ENCODE measurements at places on chromosomes 12 and 14. TPM values are rescaled to one million over a fixed set of nuclear protein-coding genes. Genes with fewer than 3 reads are reported as not detected.

The GSKIP gene
- total RNA-seq, result 26.6 TPM

The CFAP54 gene
- 26.2 TPM for total RNA-seq

The GIT2 gene
- 54.7 TPM for total RNA-seq

GRCh38 chr12:51947246-51947996 lies 4.1 kb upstream of the ACVR1B start:
- no peak for DNase-seq

The PTGER2 gene
- total RNA-seq, result not detected

The SOX5 gene
- 0.42 TPM for total RNA-seq

- no peak for DNase-seq
Measured at GRCh38 chr14:74924061-74924460, 1.0 kb upstream of the RPS6KL1 start.

- no peak for DNase-seq
Measured at GRCh38 chr14:76811561-76811960, 1.1 kb downstream of the ANGEL1 start.

DNA sequence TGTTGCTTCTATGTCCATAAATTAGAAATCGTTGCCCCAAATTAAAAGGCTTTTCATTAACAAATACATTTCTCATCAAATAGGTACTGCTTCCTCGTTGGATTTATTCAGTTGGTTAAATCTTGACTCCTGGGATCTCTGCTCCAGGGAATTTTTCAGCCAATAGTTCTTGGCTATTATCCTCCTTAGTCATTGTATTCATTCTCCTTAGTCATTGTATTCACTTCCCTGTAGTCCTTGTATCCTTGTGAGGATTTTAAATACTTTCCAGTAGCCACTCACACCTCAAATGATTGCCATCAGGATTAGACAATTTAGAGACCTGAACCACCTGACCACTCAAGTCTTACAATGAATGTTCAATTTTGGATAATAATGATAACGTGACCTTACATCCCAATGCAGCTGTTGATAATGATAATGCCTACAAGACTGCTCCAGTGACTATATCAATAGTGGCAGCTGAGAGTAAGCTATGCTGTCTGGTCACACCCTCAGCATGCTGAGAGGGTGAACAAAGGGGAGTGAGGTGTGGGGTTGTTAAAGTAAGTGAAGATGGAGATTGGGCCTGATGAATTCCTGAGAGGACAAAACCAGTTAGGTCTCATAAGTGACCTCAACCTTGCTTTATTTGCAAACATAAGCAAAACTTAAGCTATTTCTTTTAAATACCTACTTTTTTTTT lies 193.7 kb upstream of the RTL1 start:
- DNase-seq, result no peak

DNA sequence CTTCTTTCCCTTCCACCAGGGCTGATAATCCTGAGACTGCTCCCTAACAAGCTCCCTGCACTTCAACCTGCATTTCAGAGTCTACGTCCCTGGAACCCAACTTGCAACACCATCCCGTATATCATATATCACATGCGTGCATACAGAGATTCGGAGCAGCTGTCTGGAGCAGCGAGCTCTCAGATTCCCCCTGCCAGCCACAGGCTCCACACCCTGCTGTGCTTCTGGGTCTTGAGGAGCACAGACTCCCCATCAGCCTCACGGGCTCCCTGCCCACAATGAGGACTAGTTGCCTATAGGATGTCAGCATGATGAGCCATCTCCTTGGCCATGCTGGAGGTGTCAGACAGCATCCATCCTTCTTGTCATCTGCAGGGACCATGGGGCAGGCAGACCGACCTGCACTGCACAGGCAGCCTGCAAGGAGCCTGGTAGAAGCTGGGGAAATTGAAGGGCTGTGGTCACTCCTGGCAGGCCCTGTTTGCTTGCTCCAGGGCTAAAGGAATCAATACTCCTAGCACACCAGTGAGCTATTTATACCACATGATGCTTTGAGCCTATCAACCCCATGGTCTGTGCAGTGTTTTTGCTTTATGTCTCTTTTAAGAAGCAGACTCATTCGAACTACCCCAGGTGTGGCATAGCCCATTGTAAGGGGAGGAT lies 19.6 kb upstream of the HDAC7 start:
- DNase-seq, result no peak

GRCh38 chr14:89519040-89519439 lies 102.0 kb upstream of the FOXN3 start:
- DNase-seq, result no peak

- DNase-seq, result peak; percentile 63
Measured at GRCh38 chr12:107317751-107318555, 224.6 kb upstream of the CRY1 start.

The P2RX7 gene
- total RNA-seq, result 7.6 TPM

- peak; percentile 13 for DNase-seq
Measured at GRCh38 chr12:98808243-98808875, 163.3 kb downstream of the APAF1 start.

GRCh38 chr12:96120359-96121100 lies 73.6 kb upstream of the ELK3 start:
- no peak for DNase-seq

DNA sequence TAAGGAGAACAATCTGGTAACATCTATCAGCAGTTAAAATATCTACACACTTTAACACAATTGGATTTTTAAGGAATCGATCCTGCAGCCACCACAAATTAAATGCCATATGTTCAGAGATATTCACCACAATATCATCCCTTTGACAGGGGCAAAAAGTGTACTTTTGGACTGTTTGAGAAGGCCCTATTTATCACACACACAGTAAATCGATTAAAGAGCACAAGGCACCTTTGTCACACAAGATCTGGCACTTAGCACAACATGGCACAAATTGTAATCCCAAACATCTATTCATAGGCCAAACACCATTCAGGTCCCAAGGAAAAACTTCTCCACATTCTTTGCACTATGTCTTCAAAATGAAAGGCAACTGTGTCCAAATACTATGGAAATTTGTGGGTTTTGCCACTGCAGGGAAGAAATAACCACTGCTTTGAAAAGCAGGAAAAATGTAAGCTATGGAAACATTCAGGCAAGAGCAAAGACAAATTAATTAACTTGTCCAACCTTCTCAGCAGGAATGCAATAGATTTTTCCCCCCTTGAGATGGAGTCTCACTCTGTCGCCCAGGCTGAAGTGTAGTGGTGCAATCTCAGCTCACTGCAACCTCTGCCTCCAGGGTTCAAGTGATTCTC lies 282.5 kb upstream of the TMPO start:
- DNase-seq, result no peak

- DNase-seq, result no peak
Measured at GRCh38 chr12:132773077-132773955, 11.7 kb upstream of the ANKLE2 start.

DNA sequence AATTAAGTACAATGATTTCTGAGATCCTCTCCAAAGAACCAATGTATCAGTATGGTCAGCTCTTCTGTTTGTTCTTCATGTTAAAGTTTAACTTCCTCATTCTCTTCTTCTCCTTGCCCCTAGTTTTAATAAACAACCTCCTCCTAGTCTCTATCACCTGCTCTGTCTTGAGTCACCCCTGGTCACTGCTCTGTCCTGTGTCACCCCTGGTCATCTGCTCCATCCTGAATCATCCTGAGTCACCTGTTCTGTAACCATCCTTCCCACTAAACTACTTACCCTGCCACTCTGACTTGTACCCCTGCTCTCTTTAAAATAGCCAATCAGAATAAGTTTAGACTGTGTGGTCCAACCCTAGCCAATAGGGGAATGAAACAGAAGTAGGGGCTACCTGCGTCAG lies 100.5 kb downstream of the ALG10B start:
- no peak for DNase-seq

GRCh38 chr12:118060301-118061010 lies 523 bp downstream of the WSB2 start:
- DNase-seq, result no peak

GRCh38 chr12:1583421-1584078 lies 10.8 kb downstream of the FBXL14 start:
- peak; percentile 68 for DNase-seq

DNA sequence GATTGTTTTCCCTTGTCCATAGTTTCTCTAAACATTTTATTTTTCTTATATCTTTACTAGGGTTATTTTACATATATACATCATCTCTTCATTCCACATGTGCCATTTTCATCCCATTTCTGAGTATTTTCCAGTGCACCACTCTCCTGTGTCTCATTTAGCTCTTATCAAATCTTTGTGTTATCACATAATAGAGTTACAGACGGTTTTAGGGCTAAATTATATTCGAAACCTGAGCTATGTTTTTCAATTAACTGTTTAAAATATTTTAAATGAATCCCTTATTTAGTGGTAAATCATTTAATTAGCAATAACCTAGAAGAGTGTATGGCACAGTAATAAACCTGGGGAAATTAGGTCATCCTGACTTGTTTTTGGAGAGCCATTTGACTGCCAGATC lies 160.4 kb upstream of the DCN start:
- no peak for DNase-seq

- no peak for DNase-seq
Measured at GRCh38 chr12:17108877-17109541, 503.0 kb upstream of the LMO3 start.

DNA sequence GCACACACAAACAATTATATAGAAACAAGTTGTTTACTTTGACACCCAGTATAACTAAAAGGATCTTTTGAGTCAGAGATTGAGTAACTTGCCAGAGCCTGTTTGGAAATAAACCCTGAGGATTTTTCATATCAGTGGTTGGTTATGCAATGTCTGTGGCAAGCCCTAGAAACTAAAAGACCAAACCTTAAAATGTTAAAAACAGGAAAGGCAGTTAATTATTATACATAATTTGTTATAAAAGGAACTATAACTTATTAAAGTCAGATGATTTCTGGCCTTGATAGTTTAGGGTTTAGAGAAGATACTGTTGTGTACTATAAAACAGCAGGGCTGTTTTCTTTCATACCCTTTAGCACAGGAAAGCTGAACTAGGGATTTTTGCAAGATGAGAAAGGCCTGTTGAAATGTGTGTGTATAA lies 44.1 kb downstream of the PSEN1 start:
- no peak for DNase-seq

The SDS gene
- not detected for total RNA-seq

DNA sequence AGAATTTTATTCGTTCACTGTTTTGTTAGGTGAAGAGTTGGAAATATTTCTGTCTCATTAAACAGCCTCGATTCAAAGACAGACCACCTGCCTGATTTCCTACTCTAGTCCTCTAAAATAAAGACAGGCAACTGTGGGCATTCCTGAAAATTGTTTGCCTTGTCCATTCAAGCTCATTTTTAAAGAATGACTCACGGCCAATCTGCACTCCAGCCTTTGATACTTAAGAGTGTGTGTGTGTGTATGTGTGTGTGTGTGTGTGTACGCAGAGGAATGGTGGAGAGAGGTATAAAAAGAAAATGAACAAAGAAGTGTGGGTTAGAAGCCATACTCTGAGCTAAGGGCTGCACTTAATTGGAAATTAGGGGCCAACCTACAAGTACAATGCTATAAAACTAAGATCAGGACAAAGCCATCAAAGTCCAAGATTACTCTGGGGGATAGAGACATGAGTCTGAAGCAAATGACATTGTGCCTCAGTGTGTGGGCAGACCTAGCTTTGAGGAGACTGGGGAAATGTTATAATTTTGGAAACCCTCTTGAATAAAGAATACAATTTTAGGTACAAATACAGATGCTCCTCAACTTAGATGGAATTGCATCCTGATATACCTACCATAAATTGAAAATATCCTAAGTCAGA lies 45.6 kb upstream of the SOCS2 start:
- DNase-seq, result peak; percentile 36

The CORO1C gene
- total RNA-seq, result 297 TPM

- peak; percentile 50 for DNase-seq
Measured at GRCh38 chr12:47867495-47867941, 37.3 kb downstream of the VDR start.

DNA sequence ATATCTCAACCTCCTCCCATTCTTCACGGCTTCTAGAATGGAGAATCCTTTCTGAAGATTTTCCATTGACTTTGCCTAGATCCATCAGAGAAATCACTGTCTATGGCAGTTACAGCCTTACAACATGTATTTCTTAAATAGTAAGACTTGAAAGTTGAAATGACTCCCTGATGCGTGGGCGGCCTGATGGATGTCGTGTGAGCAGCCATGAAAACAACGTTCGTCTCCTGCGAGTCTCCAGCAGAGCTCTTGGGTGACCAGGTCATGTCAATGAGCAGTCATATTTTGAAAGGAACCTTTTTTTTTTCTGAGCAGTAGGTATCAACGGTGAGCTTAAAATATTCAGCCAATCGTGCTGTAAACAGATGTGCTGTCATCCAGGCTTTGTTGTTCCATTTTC lies 139.9 kb upstream of the C14orf180 start:
- DNase-seq, result no peak

DNA sequence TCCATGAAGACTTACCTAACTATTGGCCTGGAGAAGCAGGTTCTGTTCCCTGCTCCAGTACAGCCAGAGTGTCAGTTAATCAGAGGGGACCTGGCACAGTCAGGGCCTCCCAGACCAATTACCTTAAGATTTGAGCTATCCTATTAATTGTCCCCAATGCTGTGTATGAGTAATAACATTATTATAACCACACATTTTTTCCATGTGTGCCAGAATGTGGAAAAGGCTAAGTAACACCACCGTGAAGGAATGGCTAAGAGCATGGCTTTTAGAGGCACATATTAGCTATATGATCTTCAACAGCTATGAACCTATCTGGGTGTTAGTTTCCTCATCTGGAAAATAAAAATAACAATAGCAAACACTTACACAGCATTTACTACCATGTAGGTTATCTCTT lies 111.1 kb upstream of the RAP1B start:
- no peak for DNase-seq

- no peak for DNase-seq
Measured at GRCh38 chr12:94207467-94207848, 59.1 kb downstream of the PLXNC1 start.

- DNase-seq, result peak; percentile 77
Measured at GRCh38 chr14:92460916-92461579, 52.5 kb upstream of the RIN3 start.

DNA sequence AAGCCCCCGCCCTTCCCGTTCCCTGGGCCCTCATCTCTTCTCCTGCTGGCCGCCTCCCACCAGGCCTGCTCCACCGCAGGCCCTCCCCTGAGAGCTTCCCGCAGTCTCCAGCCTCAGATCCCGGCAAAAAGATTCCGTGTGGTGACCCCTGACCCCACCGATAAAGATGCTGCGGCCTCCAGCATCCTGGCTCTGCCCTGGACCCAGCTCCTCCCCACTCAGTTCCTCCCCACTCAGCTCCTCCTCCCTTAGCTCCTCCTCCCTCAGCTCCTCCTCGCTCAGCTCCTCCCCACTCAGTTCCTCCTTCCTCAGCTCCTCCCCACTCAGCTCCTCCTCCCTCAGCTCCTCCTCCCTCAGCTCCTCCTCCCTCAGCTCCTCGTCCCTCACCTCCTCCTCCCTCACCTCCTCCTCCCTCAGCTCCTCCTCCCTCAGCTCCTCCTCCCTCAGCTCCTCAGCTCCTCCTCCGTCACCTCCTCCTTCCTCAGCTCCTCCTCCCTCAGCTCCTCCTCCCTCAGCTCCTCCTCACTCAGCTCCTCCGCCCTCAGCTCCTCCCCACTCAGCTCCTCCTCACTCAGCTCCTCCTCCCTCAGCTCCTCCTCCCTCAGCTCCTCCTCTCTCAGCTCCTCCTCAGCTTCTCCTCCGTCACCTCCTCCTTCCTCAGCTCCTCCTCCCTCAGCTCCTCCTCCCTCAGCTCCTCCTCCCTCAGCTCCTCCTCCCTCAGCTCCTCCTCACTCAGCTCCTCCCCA lies 17.0 kb downstream of the NOC4L start:
- DNase-seq, result no peak

Data from pulmonary artery endothelial cell (primary cell).